ENCODE measurements at places on chromosomes 5 and 9. TPM values are rescaled to one million over a fixed set of nuclear protein-coding genes. Genes with fewer than 3 reads are reported as not detected.

Gene ROR2
- total RNA-seq: 79.0 TPM

Gene PCDHGA6
- 1.0 TPM for total RNA-seq

Gene IFNA2
- not detected for total RNA-seq

Gene GPR151
- total RNA-seq: not detected

Gene CCDC187
- total RNA-seq: not detected

Gene ADAMTS2
- 29.2 TPM for total RNA-seq

Gene LECT2
- total RNA-seq: not detected

Gene SLC23A1
- total RNA-seq: not detected

Gene NR6A1
- 0.52 TPM for total RNA-seq

Gene IPO11
- total RNA-seq: 17.8 TPM

Gene GIN1
- total RNA-seq: 3.1 TPM

Gene ALDOB
- total RNA-seq: not detected

Gene TAF11L3
- total RNA-seq: not detected

Gene CMBL
- 19.3 TPM for total RNA-seq
